ENCODE measurements at places on chromosomes 1 and 21.

DNA sequence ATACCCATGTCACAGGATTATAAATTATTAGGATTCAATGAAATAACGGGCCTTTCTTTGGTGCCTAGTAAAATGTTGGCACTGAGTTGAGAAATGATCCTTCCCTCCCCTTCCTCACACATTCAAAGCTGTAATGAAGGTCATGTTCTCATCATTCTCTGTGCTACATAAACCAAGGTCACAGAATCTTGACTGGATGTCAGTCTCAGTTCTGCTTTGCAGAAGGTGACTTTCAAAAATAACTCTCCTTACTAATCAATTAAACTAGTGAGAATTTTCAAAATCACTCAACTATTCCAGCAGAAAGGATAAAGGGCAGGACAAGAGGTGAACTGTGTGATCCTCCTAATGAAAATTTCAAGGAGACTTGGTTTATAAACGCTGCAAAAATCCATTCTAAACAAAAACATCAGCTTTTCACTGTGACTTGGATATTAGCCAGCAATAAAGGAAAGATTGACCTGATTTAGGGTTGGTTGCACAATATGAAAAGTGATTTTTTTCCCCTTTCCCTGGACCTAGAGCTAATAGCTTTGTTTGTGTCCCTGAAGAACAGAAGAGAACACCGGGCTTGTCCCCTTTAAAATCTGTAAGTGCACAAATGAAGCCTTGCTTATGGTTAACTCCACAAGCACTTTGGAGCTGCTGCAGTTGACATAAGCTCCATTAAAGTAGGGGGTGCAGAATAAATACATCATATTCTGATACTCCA, 120.1 kb downstream of the SEC16B start:
- DNase-seq: no peak

- no peak for DNase-seq
These were observed 60.8 kb upstream of the F3 start for GRCh38 chr1:94602316-94602715.

- peak; percentile 94 for DNase-seq
These were observed 2.0 kb upstream of the PIP5K1A start for GRCh38 chr1:151196292-151196800.

GRCh38 chr1:34127006-34128000, 37.7 kb downstream of the CSMD2 start:
- DNase-seq: no peak

DNA sequence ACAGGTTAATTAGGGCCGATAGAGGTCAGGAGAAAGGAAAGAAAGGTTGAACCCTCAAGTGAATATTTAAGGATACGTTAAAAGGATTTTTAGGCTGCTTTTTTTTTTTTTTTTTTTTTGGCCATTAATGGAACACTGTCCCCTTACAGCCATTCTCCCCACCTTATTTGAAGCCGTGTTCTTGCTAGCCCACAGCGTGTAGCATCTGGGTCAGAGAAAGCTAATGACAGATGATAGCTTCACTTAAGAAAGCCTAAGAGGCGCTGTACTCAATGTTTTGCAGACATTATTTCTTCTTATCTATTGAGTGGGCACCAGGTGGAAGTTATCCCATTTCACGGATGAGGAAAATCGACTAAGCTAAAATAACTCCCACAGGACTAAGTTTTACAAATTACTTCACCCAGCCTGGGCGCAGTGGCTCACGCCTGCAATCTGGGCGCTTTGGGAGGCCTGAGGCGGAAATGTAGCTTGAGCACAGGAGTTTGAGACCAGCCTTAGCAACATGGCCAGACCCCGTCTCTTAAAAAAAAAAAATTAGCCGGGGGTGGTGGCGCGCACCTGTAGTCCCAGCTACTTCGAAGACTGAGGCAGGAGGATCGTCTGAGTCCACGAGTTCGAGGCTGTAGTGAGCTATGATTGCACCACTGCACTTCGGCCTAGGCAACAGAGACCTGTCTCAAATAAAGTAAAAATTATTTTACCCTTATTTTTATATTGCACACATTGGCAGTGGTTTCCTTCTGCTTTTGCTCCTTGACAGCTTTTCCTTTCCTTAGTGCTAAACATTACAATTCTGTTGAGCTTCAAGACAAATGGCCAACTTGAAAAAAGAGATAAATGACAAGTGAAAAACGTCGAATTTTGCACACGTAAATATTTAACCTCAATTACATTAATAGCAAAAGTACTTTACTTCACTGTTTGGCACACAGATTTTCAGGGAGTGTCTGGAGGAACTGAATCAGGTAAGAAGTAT, 1.1 kb upstream of the PHTF1 start:
- DNase-seq: no peak

GRCh38 chr1:234433563-234434285, 45.3 kb downstream of the TARBP1 start:
- no peak for DNase-seq

GRCh38 chr1:147434921-147435320, 106.4 kb upstream of the BCL9 start:
- DNase-seq: no peak

DNA sequence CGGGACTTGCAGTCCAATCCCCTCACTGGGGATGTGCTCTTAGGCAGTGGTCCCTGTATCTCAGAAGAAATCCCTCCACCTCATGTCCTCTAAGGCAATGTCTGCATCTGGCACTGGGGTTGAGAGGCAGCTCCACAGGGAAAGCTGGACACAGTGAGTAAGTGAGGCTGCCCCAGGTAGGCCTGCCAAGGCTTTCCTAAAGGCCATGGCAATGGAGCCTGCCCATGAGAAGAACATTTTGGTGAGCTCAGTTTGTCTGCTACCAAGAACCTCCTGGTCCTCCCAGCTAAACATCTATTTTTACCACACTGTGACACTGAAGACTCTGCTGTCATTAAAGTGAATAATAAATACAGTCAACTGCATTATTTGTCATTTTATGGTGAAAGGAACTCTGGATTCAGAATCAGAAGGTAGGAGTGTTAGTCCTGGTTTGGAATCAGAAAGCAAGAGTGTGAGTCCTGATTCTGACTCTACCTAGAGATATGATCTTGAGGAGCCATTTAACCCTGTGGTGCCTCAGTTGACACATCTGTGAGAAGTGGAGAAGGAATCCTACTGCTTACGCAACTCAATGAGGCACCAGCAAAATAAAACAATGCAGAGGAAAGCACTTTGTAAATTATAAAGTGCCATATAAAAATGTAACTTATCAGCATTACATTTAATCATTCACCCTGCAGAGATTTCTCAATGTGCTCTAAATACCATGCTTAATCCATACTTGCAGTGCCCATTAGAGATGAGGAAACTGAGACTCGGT, 41.0 kb downstream of the TBX15 start:
- no peak for DNase-seq

DNA sequence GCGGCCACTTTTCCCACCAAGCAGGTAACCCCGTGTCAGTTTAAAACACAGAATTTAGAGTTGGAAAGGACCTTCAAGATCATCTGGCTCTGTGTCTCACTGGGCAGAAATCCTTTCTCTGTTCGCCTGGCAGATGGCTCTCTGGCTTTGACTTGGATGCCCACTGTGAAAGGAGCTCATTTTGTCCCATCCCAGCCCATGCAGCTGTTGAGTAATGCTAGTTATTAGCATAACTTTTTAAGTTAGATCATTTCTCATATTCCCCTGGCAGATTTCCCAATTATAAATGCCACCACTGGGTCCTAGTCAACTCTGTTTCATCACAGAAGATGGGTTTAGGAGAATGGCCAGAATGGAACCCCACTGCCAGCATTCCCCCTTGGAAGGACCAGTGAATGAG, 55.9 kb downstream of the SLC35F3 start:
- DNase-seq: no peak

- no peak for DNase-seq
These were observed 12.0 kb upstream of the ZNF362 start for GRCh38 chr1:33244143-33244808.

DNA sequence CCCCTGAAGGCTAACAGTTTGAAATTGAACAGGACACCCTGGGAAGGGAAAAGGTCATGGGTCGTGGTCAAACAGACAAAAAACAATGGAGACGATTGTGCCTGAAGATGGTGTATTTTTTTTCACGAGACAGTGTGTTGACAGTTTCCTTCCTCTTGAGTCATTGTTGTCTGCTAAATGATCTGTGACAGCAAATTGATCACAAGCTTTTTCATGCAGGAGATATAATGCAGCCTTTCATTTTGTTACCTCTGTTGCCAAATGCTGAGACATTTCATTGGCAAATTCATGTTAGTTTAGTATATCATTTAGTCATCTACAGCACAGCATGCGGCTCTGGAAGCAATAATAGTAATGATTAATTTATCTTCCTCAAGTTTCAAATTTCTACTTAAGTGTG, 27.7 kb downstream of the UBE2U start:
- DNase-seq: peak; percentile 91

- no peak for DNase-seq
These were observed 116.5 kb upstream of the SLC45A1 start for GRCh38 chr1:8201331-8201861.

Measured in NCI-H345 (cell line).